ENCODE measurements at places on chromosomes 2 and 18.

DNA sequence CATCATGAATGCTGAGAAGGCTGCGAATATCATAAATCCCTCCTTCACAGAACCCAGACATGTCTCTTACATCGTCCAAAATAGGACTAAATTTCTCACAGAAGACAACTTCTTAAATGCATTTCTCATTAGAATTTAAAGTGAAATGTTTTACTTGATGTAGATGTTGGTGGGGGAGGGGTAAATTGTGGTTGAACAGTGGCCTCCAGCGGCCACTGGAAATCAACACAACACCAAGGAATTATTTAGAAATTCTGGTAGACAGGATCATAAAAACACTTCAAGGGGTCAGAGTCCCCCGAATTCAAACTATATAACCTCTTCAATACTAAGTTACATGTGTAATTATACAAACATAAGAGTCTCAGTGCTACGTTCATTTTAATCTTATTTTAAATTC is 135.9 kb downstream of the ABCA12 start:
- DNase-seq: peak; percentile 46

- peak; percentile 94 for DNase-seq
Observed at GRCh38 chr2:45964223-45964841, 312.9 kb downstream of the PRKCE start.

- no peak for DNase-seq
Observed at GRCh38 chr2:214674278-214674677, 135.2 kb downstream of the BARD1 start.

GRCh38 chr2:232228332-232228731 is 150.2 kb upstream of the ALPP start:
- DNase-seq: no peak

GRCh38 chr2:165804719-165805118 is 10.7 kb upstream of the GALNT3 start:
- no peak for DNase-seq

GRCh38 chr2:156532989-156533388 is 96.8 kb downstream of the GPD2 start:
- no peak for DNase-seq

- DNase-seq: no peak
Observed at GRCh38 chr18:62506495-62507143, 16.2 kb upstream of the ZCCHC2 start.

- no peak for DNase-seq
Observed at GRCh38 chr2:128498086-128498485, 179.4 kb upstream of the HS6ST1 start.

DNA sequence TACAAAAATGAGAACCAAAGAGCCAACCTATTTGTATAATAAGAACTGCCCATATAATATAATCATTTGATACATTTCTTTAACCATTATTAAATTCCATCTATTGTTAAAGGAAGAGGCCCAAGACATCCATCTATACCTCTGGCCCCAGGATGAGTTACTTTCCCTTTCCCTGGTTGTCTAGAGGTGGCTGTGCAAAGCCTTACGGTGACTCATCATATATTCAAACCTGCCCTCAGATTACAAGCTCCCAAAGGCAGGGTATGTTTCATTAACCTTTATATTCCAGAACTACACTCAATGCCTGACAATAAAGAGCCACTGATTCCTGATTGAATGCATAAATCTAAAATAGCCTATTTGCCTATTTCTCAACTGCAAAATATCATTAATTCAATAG is 105.8 kb upstream of the PID1 start:
- no peak for DNase-seq

- no peak for DNase-seq
Observed at GRCh38 chr18:79754831-79755351, 42.8 kb upstream of the KCNG2 start.

GRCh38 chr2:108199726-108200125 is 40.0 kb upstream of the SULT1C3 start:
- peak; percentile 42 for DNase-seq

- DNase-seq: no peak
Observed at GRCh38 chr2:215728504-215729065, 284.8 kb downstream of the MREG start.

- DNase-seq: no peak
Observed at GRCh38 chr2:102268510-102269199, 42.7 kb upstream of the IL1RL1 start.

- DNase-seq: no peak
Observed at GRCh38 chr2:71561441-71562267, 108.3 kb downstream of the DYSF start.

DNA sequence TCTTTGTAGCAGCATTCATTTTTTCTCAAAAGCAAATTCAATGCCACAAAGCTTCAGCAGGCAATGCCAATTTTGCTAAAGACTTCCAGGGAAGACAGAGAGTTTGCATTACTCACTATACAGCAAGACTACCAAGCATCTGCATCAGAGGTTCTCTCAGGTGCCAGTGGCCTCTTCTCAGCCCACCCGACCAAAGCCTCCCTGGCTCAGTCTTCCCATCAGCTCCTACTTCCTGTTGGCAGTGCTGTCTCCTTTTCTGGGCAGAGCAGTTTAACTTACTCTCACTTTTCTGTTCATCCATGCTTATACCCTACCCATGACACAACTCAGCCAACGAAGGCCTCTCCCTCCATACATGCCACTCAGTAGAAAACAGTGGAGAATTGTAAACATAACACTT is 157.1 kb downstream of the TRABD2A start:
- DNase-seq: no peak

DNA sequence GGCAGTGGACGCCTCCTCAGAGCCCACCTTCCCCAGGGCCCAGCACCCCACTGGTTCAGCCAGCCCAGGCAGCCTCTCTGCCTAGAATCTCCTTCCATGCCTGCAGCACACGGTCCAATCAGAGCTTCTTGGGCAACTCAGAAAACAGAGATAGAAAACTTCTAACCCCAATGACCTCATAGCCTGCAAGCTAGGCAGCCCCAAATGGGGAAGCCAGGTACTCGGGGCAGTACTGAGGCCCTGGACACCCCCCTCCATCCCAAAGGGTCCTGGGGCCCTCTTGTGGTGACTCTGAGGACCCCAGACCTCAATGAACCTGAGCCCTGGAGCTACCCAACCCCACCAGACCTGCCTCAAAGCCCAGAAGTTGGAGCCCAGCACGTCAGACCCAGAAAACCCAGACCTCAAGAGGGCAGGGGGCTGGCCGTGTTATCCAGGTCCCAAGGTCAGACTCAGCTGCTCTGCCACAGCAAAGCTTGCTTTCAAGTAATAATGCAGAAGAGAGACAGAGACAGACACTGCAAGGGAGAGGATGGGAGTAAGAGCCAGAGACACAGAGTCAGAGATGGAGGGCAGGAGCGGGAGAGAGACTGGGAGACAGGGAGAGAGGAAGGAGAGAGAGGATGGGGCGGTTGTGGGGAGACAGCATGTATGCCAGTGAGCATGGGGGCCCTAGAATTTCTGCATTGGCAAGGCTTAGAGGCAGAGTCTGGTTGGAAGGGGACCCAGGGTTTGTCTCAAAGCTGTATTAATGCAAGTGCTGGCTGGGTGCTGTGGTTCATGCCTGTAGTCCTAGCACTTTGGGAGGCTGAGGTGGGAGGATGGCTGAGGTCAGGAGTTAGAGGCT is 28.2 kb downstream of the SERTAD2 start:
- no peak for DNase-seq

DNA sequence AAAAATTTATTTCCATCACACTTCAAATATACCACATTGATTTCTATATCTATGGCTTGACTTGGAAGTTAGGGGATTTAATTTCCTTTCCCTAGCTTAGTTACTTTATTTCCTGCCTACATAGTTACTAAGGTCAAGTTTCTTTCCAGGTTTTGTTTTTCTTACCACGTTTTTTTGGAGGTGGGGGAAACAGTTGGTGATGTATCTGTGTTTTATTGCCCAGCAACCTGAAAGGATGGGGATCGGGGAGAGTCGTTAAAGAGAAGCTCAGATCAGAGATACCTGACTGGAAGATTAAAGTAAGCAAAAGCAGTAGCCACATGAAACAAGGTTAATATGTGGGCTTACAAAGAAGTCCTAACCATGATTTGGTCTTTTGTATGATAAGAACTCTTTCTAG is 127.8 kb downstream of the OSBPL6 start:
- no peak for DNase-seq

- no peak for DNase-seq
Observed at GRCh38 chr2:4139731-4140130, 436.4 kb downstream of the DCDC2C start.

- no peak for DNase-seq
Observed at GRCh38 chr18:3675994-3676393, 226.0 kb downstream of the TGIF1 start.

GRCh38 chr2:101089419-101089818 is 61.8 kb downstream of the TBC1D8 start:
- DNase-seq: no peak

DNA sequence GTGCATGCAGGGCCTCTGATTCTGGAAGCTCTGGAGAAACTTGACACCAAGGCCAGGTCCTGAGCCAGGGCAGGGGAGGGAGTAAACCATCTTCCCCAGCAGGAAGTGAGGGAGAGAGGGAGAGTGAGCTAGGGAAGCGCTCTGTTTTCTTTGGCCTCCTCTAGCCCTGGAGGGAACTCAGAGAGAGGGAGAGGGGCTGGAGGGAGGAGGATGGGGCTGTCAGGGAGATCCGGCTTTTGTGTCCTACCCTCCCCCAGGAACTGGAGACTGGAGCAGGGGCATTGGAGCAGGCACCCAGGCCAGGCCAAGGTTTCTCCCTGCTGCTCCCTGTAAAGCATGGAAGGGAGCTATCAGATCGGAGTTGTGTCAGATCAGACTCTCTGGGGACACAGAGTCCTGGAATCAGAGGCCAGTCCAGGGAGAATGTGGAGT is 22.7 kb upstream of the PKDCC start:
- DNase-seq: no peak

- no peak for DNase-seq
Observed at GRCh38 chr2:63984606-63985359, 34.4 kb downstream of the VPS54 start.

DNA sequence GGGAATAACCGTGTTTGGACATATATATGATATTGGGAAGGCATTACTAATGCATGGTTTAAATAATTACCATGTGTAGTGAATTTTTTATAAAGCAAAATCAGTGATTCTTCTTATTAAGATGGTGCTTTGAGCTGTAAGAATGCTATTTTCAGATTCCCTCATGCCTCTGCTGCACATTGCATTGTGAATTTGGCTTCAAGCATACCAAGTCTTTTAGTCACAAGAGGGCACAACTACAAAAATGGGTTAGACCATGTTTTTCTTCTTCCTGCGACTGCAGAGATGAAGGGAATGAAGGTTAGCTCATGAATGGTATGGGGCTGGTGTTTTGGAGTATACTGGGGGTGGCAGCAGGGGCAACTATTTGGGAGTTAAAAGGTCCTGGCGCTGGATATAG is 320.1 kb downstream of the SLC4A3 start:
- DNase-seq: no peak

- DNase-seq: no peak
Observed at GRCh38 chr2:239266434-239266766, 134.4 kb downstream of the HDAC4 start.

DNA sequence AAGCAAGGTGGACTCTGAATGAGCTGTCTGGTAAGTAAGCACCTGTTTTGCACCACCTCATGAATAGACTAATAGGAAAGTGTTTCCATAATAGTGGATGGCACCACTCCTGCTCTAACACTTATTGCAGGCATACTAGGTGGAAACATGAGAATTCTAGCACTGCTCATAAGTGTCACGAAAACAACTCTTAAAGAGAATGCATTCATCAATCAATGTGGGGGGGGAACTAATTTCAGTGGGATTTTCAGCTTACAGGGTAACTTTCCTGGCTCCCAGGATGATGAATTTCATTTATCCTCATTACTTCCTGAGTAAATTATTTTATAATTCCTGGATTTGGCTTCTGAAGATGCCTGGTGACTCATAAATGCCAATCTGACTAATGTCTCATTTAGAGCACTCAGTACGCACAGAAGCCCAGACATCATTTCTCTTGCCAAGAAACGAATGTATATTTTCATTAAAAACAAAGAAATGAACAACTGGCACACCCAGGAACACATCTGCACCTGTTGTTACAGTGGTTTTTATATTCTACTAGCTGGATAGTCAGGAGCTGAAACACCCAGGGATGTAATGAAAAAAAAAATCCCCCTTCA is 129.6 kb downstream of the PID1 start:
- peak; percentile 44 for DNase-seq

GRCh38 chr18:57048351-57048750 is 98.5 kb upstream of the BOD1L2 start:
- DNase-seq: no peak

DNA sequence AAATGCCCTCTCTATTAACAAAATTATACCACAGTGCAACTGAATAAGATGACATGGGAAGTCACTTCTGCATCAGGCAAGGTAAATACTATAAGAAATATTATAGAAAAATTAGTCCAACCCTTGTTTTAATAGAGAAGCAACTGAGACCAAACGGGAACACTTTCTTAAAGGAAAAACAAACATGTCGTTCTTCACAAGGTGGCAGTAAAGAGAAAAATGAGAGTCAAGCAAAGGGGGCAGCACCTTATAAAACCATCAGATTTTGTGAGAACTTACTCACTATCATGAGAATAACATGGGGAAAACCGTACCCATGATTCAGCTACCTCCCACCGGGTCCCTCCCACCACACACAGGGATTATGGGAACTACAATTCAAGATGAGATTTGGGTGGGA is 481.7 kb upstream of the CRIM1 start:
- DNase-seq: no peak

GRCh38 chr2:239563561-239563960 is 162.7 kb upstream of the HDAC4 start:
- DNase-seq: no peak

GRCh38 chr2:156565066-156565710 is 129.0 kb downstream of the GPD2 start:
- DNase-seq: peak; percentile 62
